ENCODE measurements at places on chromosomes 1 and 21.

DNA sequence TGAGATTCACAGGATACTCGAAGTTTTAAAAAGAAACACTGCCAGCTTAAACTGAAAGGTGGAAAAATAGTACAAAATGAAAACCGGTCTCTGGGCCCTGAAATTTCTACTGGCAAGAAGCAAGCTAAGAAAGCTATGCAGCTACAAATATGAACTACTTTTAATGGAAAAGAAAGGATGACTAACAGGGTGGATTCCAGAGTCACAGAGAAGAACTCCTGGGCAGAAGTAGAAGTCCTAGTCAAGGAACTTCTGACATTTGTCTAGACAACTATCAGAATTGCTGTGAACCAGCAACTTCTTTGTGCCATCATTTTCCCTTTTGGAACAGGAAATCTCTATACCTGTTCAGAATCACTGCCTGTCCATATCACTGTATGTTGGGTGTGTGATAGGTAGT lies 38.1 kb downstream of the CD160 start:
- no peak for DNase-seq

DNA sequence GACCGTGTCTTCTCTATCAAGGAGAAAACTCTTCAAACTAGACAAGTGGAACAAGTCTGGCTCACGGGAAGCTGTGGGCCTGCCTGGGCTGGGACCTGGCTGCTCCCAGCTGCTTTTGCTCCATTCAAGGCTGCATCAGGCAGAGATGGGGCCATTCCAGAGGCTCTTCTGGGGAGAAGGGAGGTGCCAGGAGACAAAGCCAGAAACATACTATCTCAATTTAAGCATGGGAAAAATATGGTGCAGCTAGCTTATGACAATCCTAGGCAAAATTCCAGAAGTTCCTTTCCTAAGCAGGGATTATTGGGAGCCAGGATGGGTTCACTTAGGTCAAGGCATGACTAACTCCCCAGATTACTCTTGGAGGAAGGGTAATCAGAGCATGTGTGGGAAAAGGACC lies 90.8 kb upstream of the SLC2A1 start:
- DNase-seq, result no peak

- DNase-seq, result no peak
Measured at GRCh38 chr1:150765296-150765976, at the start of gene CTSS. TSS of gene CTSS (minus strand) at chr1:150765778. CDS start at chr1:150764763, 1,015 bp downstream.

DNA sequence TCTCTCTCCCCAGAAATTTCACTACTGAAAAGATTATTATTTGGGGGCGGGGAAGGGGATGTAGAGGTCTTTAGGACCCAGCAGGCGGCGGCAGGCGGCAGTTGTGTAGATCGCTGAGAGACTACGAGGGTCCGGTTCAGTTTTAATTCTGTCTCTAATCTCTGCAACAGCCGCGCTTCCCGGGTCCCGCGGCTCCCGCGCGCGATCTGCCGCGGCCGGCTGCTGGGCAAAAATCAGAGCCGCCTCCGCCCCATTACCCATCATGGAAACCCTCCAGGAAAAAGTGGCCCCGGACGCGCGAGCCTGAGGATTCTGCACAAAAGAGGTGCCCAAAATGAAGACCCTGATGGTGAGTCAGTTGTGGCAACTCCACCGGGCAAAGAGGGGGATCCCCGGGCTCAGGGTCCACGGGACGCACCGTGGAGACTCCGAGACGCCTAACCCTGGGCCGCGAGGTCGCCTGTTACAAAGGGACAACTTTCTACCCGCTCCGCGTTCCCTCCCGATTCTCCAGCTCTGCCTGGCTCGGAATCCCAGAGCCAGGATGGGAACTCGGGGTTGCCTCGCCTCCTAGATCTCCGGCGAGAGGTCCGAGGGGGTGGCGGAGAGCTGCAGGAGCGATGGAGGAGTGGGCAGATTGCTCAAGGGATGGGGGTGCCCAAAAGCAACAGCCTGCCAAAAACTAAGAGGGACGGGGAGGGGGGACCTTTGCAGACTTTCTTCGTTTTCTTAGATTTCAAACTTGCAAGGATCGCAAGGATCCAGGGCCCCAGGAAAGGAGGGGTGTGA lies at the start of gene ST6GALNAC5:
TSS of gene ST6GALNAC5 (plus strand) at position 139 of the 789 bp plus-strand sequence.
- DNase-seq, result peak; percentile 17

DNA sequence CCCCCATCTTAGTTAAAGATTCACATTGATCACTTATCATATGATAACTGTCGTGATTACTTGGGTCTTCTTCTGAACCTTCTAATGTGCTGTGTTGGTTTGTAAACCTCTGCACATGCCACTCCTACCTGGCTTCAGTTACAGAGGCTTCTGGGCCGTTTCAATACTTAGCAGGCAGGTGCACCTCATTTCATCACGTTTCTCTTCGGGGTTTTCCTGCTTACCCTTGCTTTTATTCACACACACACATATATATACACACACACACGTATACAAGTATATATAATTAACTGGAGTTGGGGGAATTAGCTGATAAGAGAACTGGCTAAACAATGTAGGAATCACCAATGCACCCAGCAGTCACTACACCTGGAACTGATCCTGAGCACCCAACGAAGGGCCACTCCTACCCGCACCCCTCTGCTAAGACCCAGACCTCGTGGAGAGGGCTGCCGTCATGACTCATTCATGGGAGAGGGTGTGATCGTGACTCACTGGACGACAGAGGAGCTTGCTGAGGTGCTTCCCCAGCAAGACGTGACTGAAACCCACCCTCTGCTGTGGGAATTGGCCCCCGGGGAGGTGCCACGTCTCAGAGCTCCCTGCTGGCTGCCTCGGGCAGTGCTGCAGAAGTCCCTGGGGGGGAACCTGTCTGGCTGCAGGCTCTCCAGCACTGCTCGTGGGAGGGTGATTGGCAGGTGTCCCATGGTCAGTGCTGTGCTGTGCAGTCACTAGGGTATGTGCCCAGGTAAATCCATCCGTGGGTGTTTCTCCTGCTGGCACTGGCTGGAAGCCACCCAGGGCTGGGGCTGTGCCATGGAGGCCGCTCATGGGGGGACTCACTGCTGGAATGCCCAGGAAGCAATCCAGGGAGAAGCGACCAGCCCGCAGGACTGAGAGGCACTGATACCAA lies 166.6 kb downstream of the DYRK1A start:
- no peak for DNase-seq

DNA sequence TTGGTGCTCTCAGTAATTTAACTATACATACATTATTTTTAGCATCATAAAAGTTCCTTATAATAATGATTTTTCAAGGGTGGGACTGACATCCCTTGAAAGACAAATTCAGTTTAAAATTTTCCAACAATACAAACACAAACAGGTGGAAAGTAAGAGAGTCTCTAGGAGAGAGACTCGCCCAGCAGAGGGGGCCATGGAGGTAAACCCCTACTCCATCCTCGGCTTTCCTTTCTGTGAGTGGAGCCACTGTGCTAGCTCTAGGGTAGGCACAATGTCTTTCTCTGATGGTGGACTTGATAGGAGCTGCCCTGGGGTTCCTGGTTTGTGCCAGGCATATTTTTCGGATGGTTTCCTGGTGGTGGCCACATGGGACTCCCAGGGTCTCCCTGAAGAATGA lies 8.3 kb downstream of the CSMD2 start:
- no peak for DNase-seq

- DNase-seq, result no peak
Measured at GRCh38 chr1:171138980-171139379, 46.1 kb upstream of the FMO2 start.

GRCh38 chr1:2240270-2241156 lies 12.4 kb downstream of the SKI start:
- no peak for DNase-seq

GRCh38 chr1:165773324-165773965 lies 4.8 kb upstream of the TMCO1 start:
- DNase-seq, result no peak

- DNase-seq, result no peak
Measured at GRCh38 chr1:22290157-22290556, 147.3 kb upstream of the WNT4 start.

- no peak for DNase-seq
Measured at GRCh38 chr1:61404597-61405376, 320.2 kb downstream of the TM2D1 start.

GRCh38 chr1:211145944-211146343 lies 12.0 kb upstream of the KCNH1 start:
- DNase-seq, result no peak

- no peak for DNase-seq
Measured at GRCh38 chr1:50978852-50979781, 9.1 kb downstream of the CDKN2C start.

- no peak for DNase-seq
Measured at GRCh38 chr1:29398431-29398830, 162.1 kb downstream of the PTPRU start.

DNA sequence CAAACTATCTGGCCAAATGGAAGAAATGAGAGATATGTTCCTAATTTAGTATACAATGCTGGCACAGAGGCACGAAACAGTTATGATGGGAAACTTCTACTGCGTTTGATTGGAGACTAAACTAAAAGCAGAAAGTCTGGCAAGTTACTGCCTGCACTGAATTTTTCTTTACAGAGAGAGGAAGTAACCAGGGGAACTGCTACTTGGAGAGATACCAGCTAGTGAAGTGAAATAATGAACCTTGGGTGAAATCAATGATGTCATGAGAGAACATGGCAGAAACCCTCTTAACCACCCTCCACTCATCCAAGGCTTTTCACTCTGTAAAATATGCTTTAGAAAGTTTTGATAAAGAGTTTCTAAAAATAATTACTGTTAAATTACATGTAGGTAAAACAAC lies 29.3 kb downstream of the NIBAN1 start:
- no peak for DNase-seq

GRCh38 chr1:14553711-14554110 lies 44.8 kb upstream of the KAZN start:
- no peak for DNase-seq

- no peak for DNase-seq
Measured at GRCh38 chr1:14421977-14422609, 176.4 kb upstream of the KAZN start.

GRCh38 chr1:2205191-2205952 lies 10.8 kb upstream of the FAAP20 start:
- DNase-seq, result peak; percentile 95

- no peak for DNase-seq
Measured at GRCh38 chr1:41455479-41456332, 28.8 kb downstream of the EDN2 start.

- no peak for DNase-seq
Measured at GRCh38 chr1:209051570-209051969, 531.9 kb upstream of the CAMK1G start.

DNA sequence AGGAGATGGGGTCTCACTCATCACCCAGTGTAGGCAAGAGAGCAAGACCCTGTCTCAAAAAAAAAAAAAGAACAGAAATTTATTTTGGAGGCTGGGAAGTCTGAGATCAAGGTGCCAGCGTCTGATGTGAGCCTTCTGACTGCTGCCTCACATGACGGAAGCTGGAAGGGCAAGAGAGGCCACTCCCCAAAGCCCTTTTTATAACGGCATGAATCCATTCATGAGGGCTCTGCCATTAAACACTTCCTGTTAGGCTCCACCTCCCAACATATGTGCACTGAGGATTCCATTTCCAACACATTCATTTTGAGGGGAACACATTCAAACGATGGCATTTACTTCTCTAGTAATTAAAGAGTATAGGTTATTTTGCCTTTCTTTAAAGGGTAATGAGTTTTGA lies 50.9 kb upstream of the C1orf198 start:
- no peak for DNase-seq

GRCh38 chr1:59397139-59397858 lies 100.4 kb downstream of the FGGY start:
- no peak for DNase-seq

DNA sequence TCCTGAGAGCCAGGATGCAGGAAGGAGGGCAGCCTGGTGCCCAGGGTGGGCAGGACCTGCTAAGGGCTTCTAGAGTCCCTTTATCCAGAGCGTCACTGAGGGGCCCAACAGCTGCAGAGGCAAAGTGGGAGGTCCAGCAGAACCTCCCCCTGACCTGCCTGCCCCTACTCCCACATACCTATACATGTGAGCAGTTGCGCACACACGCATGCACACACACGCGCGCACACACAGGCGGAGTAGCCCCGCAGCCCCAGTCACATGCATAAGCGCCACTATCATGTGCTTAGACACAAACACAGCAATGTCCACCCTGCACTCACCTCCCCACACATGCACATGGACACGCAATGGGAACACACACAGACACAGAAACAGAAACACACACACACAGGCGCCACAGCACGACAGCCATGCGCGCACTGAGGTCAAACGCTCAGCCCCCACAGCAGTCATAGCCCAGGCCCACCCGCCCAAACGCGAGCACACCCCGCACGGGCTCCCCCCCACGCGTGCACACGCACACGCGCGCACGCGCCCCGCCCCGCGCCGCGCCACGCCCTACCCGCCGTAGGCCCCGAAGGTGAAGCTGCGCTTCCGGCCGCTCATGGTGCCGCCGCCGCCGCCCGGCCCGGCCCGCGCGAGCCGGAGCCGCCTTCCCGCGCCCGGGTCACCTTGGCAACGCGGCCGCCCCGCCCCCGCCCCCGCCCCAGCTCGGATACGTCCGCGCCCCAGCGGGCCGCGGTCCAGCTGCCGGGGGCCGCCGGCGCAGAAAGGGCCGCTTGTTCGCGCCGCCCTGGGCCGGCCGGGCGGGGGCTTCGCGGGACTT lies 17.7 kb downstream of the RAP1GAP start:
- peak; percentile 51 for DNase-seq

- no peak for DNase-seq
Measured at GRCh38 chr1:58888833-58889232, 105.0 kb upstream of the JUN start.

DNA sequence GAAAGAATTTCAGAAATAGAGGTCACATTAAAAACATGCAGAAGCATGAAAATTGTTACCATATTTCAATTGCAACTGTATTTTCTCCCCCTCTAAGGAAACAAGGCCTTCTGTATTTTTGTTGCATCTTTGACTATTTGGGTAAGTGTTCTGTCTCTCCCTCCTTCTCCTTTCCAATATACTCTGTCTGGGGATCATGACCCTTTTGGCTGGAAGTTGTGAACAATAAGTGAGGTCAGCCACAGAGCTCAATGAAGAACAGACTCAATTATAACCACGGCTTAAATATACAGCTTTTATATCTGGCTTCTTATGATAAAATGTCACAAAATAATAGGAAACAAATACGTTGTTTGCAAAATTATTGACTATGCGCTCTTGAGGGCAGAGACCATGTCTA lies 47.1 kb downstream of the SPAG17 start:
- no peak for DNase-seq

DNA sequence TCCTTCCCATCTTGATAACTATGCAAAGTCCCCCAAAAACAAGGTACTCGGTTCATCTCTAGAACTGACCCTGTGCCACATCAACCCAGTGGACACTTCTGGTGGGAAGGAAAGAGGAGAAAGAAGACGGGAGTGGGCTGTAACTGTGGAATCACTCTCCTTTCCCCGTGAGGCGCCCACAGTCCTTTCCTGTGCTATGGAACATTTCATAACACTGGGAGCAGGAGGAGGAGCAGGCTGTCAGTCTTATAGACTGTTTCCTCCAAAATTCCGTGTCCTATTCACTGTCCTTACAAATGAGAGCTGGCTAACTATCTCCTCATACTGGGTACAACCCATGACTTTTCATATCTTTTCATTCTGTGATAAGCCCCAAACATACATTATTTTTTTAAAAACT lies 40.7 kb downstream of the PLEKHA6 start:
- DNase-seq, result no peak

DNA sequence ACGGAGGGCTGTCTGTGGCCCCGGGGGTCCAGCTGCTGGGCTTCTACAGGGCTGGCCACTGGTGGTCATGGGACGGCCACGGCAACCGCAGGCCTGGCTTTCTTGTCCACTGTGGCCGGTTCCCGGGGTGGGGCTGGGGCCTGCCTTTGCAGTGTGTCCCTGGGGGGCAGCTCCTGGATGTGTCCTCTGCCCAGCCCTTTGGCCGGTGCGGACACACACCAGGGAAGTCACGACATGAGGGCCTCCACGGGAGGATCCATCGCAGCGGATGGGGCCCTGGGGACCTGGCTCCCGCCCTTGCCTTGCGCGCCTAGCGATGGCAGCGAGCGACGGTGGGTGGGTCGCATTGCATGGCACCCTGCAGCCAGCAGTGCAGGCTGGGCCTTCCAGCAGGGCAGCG lies 18.0 kb downstream of the PFKL start:
- no peak for DNase-seq
